ENCODE measurements at places on chromosomes 3 and 15. TPM values are rescaled to one million over a fixed set of nuclear protein-coding genes. Genes with fewer than 3 reads are reported as not detected.

- no peak for DNase-seq
These were observed 31.0 kb downstream of the PLXNA1 start for GRCh38 chr3:127013758-127014535.

DNA sequence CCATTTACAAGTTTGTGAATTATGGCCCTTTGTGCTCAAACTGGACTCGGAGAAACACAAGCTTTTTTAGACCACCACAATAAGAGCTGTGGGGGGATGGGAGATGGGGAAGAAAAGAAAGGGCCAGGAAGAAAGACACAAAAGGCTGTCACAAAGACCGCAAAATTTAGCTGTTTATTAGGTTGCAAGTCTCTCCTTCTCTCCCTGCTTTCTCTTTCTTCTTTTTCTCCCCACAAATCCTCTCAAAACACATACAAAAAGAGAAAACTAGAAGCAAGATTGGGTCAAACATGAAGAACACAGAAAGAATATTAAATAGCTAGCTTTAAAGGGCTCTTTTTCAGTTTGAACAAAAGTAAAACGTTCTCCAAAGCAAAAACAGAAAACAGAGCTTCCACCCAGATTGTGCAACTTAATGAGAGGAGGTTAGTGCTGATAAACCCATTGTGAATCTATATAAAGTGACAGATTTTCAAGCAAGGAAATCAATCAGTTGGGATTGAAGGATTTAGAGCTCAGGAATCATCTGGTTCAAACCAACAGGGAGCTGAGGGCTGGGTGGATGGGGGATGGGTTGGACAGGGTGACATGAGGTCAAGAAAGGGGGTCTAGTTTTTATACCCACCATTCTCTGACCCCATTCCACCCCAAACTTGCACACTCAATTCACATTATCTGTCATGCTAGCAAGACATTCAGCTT lies 87.3 kb downstream of the DHX30 start:
- DNase-seq = no peak

GRCh38 chr3:33932010-33932764 lies 133.8 kb downstream of the PDCD6IP start:
- no peak for DNase-seq

DNA sequence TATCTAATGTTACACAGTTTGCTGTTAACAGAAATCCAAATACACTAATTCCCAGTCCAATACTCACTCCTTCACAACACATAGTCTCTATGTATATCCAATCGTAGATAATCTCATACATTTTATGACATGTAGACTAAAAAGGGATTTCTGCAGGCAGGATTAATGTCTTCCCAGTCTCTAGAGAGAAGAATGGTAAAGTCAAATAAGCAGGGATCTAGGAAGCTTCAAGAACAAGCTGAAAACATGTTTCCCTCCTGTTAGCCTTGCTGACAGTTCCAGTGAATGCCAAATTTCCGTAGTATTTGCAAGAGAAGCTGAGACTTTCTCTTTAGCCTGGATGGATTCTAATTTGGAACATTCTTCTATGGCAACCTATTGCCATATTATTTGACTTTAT lies 500.1 kb downstream of the IGSF11 start:
- no peak for DNase-seq

Gene TAGLN3
- not detected for total RNA-seq

GRCh38 chr15:29071882-29072273 lies 186.1 kb downstream of the APBA2 start:
- DNase-seq = no peak

- no peak for DNase-seq
These were observed 1.6 kb upstream of the PHLDB2 start for GRCh38 chr3:111857474-111857873.

Gene TM4SF1
- 210 TPM for total RNA-seq

- no peak for DNase-seq
These were observed 361.9 kb upstream of the CFAP20DC start for GRCh38 chr3:59411694-59412093.

DNA sequence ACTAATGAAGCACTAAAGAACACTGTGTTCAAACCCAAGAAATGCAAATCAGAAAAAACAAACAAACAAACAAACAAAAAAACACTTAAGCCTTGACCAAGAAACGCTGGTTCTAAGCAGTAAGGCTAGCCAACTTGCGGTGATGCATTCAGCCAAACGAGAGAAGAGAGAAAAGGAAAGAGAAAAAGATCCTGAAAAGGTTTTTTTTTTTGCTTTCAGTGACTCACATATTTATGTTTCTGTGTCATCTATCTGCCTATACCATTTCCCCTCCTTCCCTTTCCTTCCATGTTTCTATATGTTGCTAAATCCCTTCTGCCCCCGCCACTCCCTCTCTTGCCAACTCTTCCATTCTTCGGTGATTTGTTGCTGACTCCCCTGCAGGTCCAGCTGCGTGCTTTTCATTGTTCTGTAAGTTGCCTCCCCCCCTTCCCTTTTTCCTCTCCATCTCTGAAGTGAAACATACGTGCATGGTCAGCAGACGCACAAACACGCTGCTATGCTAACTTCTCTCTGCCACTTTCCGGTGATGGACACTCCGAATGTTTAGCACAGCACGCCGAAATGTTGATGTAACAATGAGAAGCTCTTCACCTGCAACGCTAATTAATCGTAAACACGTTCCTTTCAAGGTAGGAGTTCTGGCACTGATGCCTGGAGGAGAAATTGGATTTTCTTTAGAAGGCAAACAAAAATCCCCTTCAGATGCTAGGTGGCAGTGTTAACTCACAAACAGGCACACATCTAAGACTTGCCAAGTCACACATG lies 154.4 kb downstream of the TUSC7 start:
- no peak for DNase-seq

Gene ANKRD34C
- total RNA-seq = not detected

All from osteoblast (primary cell).